ENCODE measurements at places on chromosomes 3 and 15.

DNA sequence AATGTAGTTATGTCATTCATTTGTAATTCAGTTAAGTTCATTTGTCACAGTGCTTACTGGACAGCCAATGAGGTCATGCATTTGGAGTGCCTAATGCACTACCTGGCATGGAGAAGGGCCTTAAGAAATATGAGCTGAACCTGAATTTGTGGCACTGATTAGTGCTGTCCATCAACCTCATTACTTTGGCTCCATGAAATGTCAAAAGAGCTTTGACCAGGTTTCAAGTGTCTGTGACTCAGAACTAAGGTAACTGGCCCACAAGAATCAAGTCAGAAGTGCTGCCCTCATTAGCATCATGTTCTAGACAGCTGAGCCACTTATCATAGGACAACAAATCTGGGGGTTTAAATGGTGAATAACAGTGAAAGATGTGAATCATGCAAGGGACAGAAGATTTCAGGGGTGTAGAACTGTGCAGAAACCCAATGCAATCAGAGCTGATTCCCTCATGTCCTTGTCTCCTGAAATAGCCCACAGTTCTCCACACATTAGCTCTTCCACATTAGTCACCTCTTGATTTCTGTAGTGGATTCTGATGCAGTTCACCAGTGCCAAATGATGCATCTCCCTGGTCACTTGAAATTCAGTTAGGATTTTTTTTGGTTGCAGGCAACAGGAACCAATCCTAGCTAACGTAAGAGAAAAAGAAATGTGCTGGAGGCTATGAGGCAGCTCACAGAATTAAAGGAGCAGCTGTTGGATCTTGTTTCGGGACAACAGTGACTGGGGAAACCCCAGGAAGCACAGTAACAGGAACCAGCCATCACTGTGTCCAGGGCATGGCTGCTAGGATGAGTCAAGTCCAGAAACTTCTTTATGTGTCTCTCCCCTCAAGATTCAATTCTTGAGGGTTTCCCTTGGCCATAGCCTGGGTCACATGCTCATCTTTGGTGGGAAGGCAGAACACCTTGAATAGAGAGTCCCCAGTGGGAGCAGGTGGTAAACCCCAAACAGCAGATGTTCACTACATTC lies 38.7 kb downstream of the CHST2 start:
- no peak for DNase-seq

GRCh38 chr3:40939030-40939740 lies 260.1 kb upstream of the CTNNB1 start:
- no peak for DNase-seq

DNA sequence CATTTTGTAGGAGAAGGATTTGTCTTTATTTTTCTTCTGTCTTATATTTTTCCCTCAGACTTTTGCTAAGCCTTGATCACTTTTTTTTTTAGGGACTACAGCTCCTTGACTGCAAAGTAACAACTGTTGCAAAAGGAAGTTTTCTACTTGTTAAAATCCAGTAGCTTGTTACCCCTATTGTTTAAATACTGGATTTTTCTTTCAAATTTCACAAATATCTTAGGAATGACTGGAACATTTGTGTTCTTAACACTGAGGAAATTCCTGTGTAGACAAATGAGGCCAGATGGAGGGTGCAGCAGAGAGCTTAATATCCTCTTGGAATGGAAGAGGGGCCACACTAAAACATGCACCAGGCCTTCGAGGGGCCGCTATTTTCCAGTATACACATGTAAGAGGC lies 3.2 kb upstream of the PGPEP1L start:
- no peak for DNase-seq

DNA sequence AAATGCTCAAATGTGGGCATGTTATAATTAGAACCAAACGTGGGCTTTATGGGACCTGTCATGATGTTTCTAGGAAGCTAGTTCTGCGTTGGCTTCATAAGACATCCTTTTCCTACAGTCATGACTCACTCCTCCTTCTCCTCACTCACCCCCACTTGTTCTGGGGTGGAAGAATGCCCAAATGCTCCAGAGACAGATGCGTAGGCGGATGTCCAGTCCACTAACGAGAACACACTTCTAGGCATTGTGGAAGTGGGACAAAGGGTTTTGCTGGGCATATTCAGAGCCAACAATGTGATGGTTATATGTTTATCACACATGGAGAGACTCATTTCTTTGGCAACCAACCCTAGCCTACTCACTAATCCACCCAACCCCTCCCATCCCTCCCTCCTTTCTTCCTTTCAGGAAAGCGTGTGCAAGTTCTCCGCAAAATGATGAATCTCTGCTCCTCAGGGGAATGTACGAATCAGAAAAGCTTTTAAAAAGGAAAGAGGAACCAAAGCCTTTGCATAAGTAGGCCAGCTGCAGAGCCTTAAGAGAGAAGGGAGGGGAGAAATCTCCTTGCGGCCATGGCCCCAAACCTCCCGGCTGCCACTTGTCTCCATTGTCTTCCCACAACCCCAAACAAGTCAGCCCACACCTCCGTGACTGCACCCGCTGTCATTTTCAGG lies 123.0 kb upstream of the SPRED1 start:
- no peak for DNase-seq

GRCh38 chr15:64901914-64902313 lies 9.8 kb upstream of the ANKDD1A start:
- no peak for DNase-seq

Data from activated CD4-positive, alpha-beta T cell treated with anti-CD3 and anti-CD28 coated beads, Interleukin-2, amount 50 U/mL, for 4 hours (primary cell).